Islet precursor cell (in vitro differentiated cells): ENCODE measurements at places on chromosomes 5 and 9.

- no peak for DNase-seq
These were observed 2.5 kb downstream of the DIPK1B start for GRCh38 chr9:136714893-136715274.

DNA sequence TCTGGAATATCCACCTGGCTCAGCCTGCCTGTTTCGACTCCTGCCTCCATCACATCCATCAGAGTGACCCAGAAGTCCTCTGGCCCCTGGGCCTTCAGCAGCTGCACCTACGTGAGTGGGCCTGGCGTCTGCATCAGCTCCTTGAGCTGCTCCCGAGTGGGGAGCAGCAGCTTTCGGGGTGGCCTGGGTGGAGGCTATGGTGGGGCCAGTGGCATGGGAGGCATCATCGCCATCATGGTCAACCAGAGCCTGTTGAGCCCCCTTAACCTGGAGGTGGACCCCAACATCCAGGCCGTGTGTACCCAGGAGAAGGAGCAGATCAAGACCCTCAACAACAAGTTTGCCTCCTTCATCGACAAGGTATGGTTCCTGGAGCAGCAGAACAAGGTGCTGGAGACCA lies 83.0 kb downstream of the SEC61B start:
- no peak for DNase-seq

DNA sequence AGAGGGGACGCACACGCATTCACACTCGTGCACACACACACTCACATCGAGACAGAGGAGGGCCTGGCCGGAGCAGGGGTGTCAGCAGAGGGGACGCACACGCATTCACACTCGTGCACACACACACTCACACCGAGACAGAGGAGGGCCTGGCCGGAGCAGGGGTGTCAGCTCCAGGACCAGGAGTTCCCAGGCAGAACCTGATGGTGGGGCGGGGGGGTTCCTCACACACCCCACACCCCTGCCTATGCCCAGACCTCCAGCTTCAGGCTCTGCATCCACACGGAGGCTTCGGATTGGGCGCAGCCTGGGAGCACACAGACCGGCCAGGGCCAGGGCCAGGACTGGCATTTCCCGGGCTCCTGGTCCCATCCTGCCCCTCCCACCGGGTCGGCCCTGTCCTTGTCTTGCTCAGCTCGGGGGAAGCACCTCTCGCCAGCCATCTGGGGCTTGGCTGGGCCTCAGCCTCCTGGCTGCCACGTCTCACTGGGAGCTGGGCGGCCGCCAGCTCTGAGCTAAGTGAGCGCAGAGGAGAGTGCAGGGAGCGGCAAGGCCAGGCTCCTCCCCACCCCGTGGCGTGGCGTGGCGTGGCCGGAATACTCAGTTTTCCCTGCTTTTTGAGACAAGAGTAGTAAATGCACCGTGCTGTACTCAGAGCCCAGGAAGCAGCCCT lies 31.3 kb downstream of the ADAMTS2 start:
- no peak for DNase-seq

DNA sequence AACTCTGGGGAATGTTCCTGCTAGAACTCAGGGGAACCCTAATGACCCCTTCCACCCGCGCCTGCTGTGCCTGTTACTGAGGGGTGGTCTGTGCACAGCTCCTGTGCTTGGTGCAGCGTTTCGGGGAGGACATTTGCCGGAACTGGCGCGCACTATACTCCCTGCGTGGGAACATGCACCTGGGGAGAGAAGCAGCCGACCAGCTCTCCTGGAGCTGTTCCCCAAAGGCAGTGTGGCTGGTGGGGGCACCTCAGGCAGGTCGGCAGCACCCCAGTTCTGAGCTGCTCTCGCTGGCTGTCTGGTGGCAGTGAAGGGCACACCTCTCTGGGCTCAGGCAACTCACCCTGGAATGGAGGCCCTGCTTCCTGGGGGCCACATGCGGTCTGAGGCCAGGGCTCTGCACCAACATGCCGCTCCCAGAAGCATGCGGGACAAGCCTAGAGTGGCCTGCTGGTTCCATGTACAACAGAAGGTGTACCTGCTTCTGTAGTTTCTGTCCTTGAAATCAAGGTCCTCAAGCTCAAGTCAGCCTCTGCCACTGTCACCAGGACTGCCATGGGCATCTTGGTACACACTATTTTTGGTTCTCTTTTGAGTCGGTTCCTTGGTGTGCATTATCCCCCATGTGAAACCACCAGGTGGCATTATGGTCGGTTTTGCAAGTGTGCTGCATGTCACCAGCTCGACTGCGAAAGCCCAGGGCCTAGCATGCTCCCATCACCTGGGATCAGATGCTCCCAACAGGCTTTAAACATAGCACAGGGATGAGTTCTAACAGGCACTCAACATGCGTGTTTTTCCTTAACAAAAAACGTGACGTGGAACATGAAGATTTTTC lies 7.8 kb upstream of the MRNIP start:
- DNase-seq: peak; percentile 45

GRCh38 chr5:143479394-143479793 lies 75.9 kb upstream of the NR3C1 start:
- no peak for DNase-seq

DNA sequence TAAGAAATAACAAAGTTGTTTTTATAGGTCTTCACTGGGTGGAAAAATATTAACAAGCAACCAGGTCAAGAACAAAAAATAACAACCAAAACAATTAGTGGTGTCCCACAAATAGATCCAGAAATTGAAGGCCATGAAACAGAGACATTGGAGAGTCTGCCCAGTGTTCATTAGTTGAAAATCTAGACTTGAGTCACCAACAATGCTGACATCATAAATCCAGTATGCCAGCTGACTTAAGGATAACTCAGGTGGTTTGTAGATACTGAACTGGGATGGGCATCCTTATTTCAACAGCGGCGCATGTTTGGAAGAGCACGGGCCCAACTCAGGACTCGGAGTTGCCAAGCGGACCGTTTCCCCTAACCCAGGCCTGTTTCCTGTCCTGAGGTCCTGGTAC lies 80.7 kb upstream of the TNFAIP8 start:
- DNase-seq: no peak

GRCh38 chr9:7536310-7536939 lies 263.2 kb downstream of the DMAC1 start:
- peak; percentile 78 for DNase-seq

- peak; percentile 47 for DNase-seq
These were observed 268.1 kb downstream of the NSG2 start for GRCh38 chr5:174313615-174314014.

- no peak for DNase-seq
These were observed 29.9 kb downstream of the TUT7 start for GRCh38 chr9:86324308-86324707.

- DNase-seq: no peak
These were observed 247.7 kb downstream of the ENC1 start for GRCh38 chr5:74392711-74393351.

DNA sequence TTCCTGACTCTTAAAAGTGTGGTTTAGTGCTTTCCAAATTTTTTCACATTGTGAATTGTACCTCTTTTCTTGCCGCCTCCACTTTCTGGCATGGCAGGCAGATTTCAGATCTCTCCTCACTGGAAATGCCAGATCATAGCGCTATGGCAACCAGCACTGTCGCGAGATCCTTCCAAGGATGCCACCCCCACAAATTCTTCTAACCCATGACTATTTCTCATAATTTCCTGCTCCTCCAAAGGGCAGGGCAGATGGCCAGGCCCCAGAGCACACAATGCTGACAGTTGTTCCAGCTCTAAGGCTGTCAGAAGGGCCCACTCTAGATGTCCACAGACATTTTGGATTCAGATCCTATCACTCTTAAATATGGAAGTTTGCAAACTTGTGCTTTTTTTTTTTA lies 446.2 kb upstream of the RIOK2 start:
- DNase-seq: peak; percentile 47

- no peak for DNase-seq
These were observed 20.5 kb downstream of the ERAP2 start for GRCh38 chr5:96896806-96897205.

DNA sequence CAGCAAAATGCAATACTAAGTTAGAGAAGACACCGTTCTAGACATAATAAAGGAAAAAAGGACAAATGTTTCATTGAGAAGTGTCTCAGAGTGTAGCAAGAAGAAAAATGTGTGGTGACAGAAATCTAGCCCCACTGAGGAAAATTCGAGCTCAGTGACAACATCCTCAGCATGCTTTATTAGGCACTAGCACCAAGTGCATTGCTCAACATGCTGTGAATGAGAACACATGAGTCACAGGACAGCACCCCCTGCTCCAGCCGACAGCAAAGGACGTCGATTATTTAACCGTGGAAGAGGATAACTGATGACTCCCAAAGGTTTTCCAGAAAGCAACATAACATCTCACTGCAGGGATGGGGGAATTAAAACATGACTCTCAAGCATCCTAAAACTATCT lies 182.7 kb downstream of the GNAQ start:
- no peak for DNase-seq

GRCh38 chr5:149593370-149593769 lies 12.1 kb downstream of the ARHGEF37 start:
- no peak for DNase-seq

GRCh38 chr5:117475919-117476318 lies 901.3 kb upstream of the SEMA6A start:
- DNase-seq: no peak

GRCh38 chr9:76617497-76618175 lies 146.6 kb upstream of the PCA3 start:
- DNase-seq: no peak

GRCh38 chr5:97797994-97798451 lies 615.0 kb upstream of the RIOK2 start:
- DNase-seq: no peak

- no peak for DNase-seq
These were observed 29.9 kb upstream of the PRSS3 start for GRCh38 chr9:33765411-33765810.

DNA sequence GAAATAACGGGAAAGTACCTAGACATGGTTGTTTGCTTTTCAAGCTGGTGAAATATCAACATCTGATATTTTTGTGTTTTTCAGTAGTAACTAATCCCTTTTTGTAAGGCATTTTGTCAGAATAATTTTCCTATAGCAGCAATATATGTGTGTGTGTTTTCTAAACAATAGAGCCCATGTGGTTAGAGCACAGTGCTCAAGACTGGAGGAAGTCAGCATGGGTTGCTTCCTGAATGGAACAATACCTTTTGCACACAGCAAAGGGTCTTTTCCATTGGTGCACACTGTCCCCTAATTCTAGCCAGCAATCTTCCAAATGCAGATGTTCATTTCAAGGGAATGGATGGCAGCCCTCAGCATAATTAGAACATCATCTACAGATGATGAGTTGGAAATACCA lies 270.1 kb downstream of the AOPEP start:
- no peak for DNase-seq

DNA sequence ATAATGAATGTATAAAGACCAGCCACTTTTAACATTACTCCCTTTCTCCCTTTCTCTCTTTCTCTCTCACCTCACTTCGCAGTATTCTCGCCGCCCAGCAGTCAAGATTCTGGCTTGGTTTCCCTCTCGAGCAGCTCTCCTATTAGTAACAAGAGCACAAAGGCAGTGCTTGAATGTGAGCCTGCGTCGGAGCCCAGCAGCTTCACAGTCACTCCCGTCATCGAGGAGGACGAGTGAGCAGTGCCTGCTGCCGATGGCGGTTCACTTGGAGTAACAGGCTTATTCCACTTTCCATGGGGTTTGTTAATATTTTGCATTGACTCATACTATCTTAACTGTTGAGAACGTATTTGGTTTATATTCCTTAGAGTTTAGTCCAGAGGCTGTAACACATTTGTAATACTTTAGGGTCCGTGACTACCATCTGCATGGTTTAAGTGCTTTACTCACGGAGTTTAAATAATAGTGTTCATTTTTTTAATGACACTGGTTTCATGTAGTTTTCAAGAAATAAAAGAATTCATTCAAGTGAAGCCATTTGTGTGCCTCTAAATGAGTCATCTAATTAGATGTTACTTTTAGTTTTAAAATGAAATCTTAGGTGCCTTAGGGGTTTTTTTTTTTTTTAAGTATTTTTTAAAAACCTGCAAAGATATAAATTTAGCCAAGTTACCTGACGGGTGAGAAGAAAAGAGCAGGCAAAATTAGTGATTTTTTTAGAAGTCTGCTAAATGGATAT lies 8.4 kb upstream of the DMRT3 start:
- DNase-seq: peak; percentile 78

DNA sequence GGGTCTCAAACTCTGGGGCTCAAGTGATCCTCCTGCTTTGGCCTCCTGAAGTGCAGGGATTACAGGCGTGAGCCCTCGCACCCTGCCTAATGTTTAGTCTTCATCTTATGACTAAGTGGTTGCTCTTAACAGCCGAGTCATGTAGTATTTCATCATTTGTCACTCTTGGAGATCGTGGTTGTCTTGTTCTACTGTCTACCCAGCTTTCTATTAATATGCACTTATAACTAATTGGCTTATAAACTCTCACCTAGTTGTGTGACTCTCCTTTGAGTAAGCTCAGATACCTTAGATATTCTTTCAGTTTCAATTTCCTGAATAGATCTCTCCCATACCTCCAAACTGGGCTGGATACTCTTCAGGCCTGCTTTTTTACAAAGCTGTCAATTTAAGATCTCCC lies 19.9 kb downstream of the SLC44A1 start:
- DNase-seq: no peak

DNA sequence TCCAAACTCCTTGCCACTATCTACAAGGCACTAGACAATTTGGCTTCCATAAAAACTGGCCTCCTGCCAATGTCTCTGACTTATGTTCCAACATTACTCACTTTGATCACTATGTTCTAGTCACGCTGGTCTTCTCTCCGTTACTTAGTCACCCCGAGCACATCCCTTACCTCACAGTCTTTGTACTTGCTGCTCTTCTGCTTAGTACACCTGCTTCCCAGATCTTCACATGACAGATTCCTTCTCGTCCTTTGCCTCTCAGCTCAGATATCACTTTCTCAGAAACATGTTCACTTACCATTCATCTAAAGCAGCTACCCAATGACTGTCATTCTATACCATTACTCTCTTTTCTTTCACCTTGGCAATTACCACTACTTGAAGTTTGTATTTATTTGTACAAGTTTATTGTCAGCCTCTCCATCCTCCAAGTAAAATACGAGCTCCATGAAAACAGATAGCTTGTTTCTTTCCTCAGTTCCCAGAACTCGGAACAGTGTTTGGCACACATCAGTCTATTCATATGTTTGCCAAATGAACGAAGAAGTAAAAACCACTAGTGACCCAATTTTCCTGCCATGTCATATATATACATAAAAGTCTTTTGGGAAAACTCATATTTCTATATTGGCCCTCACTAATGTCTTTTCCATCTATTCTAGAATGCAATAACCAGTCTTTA lies 5.9 kb upstream of the SLC22A5 start:
- DNase-seq: peak; percentile 7

- no peak for DNase-seq
These were observed 130.0 kb downstream of the MPDZ start for GRCh38 chr9:13149454-13149853.

DNA sequence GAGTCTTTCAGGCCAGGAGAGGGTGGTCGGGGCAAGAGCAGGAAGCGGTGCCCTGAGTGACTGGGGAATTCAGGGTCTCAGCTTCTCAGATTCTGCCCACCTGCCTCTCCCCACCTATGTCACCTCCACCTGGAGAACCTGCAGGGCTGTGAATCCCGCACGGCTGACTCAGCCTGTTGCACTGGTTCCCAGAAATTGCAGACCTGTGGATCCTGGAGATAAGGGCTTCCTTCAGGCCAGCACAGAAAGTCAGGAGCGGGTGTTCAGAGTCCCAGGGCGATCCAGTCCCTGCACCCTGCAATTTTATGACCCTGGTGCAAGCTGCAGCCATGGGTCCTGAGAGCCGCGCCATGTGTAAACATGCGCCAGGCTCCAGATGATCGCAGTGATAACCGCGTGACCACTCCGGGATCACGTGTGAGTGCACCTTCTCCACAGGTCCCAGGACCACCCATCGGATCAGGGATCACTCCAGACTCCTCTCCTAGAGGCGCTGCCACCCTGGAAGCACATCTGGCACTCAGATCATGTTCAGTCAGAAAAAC lies 17.8 kb downstream of the IRX4 start:
- DNase-seq: peak; percentile 84

GRCh38 chr9:15468145-15468544 lies 42.6 kb downstream of the PSIP1 start:
- DNase-seq: no peak
